ENCODE measurements at places on chromosomes 6 and 20. TPM values are rescaled to one million over a fixed set of nuclear protein-coding genes. Genes with fewer than 3 reads are reported as not detected.

DNA sequence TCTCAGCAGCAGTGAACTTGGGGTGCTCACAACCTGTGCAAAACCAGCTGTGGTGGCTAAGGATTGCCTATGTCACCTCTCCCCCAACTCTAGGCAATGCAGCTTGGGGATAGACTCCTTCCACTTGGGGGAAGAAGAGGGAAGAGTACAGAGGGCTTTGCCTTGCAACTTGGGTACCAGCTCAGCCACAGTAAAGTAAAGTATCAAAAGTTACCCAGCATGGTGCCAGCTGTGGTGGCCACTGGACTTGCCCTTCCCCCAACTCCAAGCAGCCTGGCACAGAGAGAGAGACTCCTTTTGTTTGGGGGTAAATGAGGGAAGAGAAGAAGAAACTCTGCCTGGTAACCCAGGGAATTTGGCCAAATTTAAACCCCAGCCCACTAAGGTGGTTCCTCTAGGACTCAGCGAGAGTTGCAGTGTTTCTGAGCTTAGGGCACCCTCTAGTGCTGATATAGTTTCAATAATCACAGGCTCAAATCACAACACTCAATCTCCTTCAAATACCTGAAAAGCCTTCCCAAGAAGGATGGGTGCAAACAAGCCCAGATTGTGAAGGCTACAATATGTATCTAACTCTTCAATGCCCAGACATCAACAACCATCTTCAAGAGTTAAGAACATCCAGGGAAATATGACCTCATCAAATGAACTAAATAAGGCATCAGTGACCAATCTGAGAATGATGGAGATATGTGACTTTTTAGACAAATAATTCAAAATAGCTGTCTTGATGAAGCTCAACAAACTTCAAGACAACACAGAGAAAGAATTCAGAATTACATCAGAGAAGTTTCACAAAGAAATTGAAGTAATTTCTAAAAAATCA, 7.6 kb upstream of the DEFB129 start:
- DNase-seq: no peak

GRCh38 chr6:1698527-1698926, 88.8 kb downstream of the FOXC1 start:
- DNase-seq: no peak

DNA sequence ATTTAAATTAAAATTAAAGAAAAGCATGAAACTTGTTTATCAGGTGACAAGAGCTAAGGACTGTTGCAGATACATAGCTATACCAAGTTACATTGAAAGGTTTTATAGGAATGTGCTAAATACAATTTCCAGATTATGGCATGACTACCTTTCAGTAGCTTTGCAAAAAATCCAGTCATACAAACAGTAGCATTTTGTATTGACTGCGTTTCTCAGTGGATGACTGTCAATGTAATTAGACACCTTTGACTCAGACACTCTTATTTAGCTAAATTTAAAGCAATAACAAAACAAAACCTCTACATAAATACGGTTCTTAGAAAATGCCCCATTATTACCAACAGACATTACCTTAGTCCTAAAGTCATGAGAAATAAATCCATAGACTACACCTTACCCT, 275.8 kb upstream of the RUNX2 start:
- no peak for DNase-seq

- no peak for DNase-seq
Observed at GRCh38 chr6:56766806-56767178, 124.1 kb upstream of the DST start.

PRICKLE4 gene
- 9.0 TPM for total RNA-seq

SLC35A1 gene
- 32.6 TPM for total RNA-seq

Measured in sciatic nerve (tissue), 2 donors.